ENCODE measurements at places on chromosomes 7 and 10.

GRCh38 chr7:136086712-136087111 lies 109.6 kb upstream of the MTPN start:
- no peak for DNase-seq

DNA sequence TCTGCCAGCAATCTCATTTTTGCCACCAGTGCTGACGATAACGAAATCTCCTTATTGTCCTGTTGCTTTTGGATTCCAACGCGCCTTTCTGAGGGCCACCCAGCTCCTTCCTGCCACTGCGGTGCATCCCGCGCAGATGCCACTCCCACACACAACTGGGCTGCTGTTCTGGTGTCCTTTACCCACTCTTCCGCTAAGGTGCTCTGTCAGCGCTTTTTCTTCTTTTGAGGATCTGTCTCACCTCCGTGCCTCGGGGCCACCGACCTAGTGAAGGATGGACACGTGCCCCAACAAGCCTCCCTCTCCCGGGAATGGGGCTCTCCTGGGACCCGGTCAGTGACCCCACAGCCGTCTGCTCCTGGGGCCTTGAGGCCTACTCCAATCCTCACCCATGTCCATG lies 314.3 kb upstream of the COBL start:
- DNase-seq, result no peak

DNA sequence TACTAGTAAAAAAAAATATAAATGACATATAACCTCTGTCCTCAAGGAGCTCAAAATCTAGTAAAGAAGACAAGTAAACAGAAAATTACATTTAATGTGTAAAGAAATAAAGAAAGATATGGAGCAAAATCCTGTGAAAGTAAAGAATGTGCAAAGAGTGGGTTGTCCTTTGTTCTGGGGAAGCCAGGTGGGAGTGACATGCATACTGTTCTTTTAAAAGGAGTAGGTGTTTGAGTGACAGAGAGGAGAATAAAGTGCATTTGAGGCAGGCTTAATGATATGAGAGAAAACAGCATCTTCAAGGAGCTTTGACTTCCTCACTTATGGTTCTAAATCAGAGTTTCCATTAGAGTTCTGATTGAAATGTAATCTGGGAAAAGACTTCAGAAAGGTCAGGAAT lies 22.0 kb downstream of the OR6V1 start:
- DNase-seq, result no peak

DNA sequence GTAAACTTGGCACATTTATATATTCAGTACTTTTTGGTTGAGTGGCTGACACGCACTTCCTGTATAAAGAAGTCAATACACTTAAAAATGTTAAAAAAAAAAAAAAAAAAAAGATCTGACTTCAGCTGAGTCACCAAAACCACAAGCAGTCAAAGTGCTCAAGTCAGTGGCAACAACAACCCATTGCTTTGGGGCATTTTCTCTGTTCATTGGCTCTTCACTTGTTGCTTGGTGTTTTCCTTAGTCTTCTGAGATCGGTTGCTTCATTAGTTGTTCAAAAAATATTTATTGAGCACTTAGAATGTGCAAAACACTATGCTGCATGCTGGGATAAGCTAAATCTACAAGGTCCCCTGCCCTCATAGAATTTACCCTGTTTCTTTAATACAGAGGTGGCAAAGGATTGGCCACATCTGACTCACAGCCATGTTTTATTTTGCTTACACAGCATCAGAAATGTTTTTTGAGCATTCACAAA lies 63.7 kb downstream of the ZNRF2 start:
- peak; percentile 35 for DNase-seq

- DNase-seq, result peak; percentile 17
These were observed 386.2 kb downstream of the KCNMA1 start for GRCh38 chr10:77251297-77252013.

- no peak for DNase-seq
These were observed at the start of gene AQP1 for GRCh38 chr7:30911561-30911969. Gene AQP1 (plus strand): TSS chr7:30911853. CDS start chr7:30911910, 57 bp downstream.

- DNase-seq, result no peak
These were observed 37.1 kb downstream of the FAM53B start for GRCh38 chr10:124707144-124707467.

DNA sequence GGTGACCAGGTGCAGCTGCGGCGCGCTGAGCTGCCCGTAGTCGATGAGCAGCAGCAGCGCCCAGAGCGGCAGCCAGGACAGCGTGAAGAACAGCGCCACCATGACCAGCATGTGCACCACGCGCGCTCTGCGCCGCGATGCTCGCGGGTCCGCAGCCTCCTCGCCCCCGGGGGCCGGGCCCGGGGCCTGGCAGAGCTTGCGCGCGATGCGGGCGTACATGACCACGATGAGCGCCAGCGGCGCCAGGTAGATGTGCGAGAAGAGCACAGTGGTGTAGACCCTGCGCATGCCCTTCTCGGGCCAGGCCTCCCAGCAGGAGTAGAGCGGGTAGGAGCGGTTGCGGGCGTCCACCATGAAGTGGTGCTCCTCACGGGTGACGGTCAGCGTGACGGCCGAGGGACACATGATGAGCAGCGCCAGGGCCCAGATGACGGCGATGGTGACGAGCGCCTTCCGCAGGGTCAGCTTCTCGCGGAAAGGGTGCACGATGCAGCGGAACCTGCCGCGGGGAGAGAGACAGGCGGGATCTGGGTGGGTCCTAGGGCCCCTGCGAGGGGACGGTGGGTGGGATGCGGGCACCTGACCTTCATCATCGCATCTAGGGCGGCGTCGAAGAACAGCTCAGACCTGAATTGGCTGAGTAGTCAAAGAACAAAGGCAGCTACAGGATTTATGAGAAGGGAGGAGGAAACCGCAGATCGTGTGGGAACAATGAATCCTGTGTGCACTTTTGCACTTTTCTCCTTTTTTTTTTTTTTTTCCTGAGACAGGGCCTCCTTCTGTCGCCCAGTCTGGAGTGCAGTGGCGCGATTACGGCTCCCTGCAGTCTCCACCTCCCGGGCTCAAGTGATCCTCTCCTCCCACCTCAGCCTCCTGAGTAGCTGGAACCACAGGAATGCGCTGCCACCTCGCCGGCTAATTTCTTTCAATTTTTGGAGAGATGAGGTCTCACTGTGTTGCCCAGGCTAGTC lies 22.4 kb upstream of the PPA1 start:
- DNase-seq, result no peak
